Heart right ventricle (tissue), 16 donors: ENCODE measurements at places on chromosomes 16 and 17. TPM values are rescaled to one million over a fixed set of nuclear protein-coding genes. Genes with fewer than 3 reads are reported as not detected.
A peak's percentile ranks its signal among the peaks of the same experiment; 100 is the strongest.

Gene FA2H
- total RNA-seq: 0.41 TPM

Gene ABCC6
- total RNA-seq: 2.0 TPM

Gene FOXN1
- total RNA-seq: not detected

Gene C17orf100
- total RNA-seq: 0.73 TPM

Gene KCNJ16
- not detected for total RNA-seq

Gene MED1
- total RNA-seq: 25.6 TPM

DNA sequence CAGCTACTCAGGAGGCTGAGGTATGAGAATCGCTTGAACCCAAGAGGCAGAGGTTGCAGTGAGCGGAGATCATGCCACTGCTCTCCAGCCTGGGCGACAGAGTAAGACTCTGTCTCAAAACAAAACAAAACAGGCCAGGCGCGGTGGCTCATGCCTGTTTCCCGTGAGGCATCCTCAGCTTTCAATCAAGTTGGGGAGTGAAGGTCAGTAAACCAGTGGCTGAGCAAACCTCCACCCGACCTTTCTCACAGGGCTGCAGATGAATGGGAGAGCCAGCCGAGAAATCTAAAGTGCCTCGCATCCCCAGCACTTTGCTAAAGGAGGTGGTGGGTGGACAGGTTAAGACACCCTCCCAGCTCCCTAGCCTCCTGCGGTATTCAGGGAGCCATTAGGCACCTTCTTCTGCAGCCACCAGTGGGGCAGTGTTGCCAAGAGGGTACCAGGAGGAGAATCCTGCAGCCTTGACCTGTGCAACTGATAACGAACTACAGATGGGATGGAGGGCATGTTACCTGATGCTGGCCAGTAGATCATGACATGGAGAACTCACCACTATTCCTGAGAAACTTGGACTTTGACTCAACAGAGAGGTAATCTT lies 59.0 kb downstream of the KPNA2 start:
- DNase-seq: no peak

DNA sequence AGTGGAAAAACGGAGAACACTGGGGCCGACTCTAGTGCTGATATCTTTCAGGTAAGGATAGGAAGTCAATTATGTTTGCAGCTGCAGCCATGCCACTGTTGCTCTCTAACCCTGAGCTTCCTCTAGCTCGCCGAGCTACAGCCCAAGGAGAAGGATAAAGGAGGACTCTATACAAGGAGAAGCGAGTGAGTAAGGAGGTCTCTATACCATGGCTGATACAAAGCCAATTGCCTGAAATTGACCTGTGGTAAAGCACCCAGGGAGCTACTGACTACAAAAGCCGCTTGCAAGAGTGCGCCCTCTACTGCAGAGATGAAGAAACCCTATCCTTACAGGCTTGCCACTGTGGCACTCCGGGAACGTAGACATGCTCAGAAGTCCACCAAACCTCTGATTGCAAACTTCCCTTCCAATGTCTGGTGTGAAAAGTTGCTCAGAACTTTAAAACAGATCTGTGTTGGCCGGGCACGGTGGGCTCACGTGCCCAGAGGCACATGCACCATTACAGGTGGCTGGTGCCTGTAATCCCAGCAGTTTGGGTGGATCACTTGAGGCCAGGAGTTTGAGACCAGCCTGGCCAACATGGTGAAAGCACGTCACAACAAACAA lies 10.8 kb upstream of the SLC46A1 start:
- no peak for DNase-seq

GRCh38 chr17:70891306-70891705 lies 722.0 kb downstream of the KCNJ2 start:
- DNase-seq: no peak

GRCh38 chr16:88437367-88437964 lies 15.6 kb upstream of the ZFPM1 start:
- DNase-seq: peak; percentile 62

DNA sequence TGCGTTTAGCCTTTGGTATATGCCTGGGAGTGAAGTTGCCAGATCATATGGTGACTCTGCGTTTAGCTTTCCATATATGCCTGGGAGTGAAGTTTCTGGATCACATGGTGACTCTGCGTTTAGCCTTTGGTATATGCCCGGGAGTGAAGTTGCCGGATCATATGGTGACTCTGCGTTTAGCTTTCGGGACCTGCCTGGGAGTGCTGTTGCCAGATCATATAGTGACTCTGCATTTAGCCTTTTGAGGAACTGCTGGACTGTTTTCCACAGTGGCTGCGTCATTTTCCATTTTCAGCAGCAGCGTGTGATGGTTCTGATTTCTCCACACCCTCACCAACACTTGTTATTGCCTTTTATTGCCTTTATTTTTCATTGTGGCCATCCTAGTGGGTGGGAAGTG lies 73.0 kb downstream of the OR1D5 start:
- no peak for DNase-seq

- DNase-seq: no peak
Measured at GRCh38 chr17:68577497-68577821, 23.7 kb downstream of the FAM20A start.

- DNase-seq: no peak
Measured at GRCh38 chr16:49738832-49739231, 117.1 kb downstream of the ZNF423 start.

- no peak for DNase-seq
Measured at GRCh38 chr16:48300391-48300856, 53.1 kb upstream of the ABCC11 start.

DNA sequence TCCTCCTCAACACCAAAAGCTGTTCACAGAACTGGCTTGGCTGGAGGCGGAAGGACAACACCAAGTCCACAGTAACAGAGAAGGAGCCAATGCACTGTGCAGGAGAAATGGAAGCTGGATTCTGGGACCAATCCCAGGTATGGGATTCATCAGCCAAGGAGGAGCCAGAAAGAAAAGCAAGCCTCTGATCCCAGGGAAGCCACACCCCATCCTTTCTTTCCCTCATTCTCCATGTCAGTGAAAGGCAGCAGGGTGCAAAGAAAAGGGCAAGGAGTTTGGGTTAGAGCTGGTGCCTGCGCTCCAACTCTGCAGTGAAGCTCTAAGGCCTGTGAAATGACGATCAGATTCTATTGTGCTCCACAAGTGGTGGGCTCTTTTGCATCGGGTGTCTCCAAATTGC lies 11.0 kb downstream of the DCAKD start:
- no peak for DNase-seq

- DNase-seq: no peak
Measured at GRCh38 chr16:50011707-50012106, 13.3 kb upstream of the CNEP1R1 start.

GRCh38 chr17:9050801-9051401 lies 29.6 kb downstream of the NTN1 start:
- no peak for DNase-seq
